ENCODE measurements at places on chromosomes 1 and 21.

DNA sequence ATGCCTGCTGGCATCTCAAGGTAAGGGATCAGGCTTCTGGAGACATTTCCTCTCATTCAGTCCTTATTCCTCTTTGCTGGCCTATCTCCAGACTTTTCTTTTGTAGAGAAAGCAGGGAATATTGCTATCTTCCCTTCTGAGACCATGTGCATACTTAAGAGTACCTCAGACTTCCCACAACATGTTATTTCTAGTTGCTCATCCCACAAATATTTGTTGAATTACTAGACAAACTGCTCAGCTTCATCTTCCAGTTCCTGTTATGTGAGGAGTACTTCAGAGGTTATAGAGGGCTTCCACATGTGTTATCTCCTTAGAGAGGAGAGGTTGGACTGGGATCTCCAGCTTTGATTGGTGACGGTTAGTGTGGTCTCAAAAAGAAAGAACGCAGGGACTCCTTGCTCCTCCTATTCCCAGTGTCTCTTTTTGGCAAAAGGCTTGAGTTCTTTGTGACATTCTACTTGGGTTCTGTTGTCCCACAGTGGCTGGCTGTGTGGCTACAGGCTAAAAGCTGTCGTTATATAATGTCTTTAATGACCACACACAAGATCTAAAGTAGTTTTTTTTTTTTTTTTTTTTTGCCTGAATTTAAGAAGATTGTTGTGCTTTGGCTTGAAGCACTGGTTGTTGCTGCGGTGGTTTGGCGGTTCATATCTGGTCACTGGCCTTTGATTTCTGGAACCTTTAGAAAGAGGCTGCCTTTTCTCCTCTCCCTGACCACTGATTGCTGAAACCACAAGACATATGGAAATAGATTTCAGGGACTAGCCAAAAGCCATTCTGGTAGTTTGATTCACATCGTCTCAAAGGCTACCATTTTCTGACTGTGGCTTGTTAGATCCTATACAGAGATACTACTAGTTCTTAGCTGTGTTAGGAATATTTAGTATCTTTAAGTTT, 78.7 kb downstream of the FGGY start:
- no peak for DNase-seq

GRCh38 chr1:201489643-201490261, 17.2 kb downstream of the CSRP1 start:
- DNase-seq, result no peak

DNA sequence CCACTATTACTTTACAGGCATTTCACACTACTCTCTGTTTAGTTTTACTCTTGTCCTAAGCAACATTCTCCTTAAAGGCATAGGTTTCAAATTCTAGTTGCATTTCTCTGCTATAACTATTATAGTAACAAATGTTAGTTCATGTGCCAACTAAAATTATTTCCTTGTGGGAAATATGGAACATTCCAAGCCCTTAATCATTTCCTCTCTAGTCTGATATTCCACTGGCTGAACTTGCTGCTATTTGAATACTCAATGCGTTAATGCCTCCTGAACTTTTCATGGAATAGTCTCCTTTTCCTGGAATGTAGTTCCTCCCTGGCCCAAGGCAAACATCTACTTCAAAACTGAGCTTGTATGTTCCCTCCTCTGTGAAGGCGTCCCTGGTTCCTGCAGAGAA, 19.3 kb upstream of the TBX19 start:
- DNase-seq, result no peak

GRCh38 chr1:18955441-18956192, 859 bp downstream of the IFFO2 start:
- peak; percentile 26 for DNase-seq

- peak; percentile 63 for DNase-seq
These were observed 57.7 kb downstream of the ATG4C start for GRCh38 chr1:62841587-62842169.

DNA sequence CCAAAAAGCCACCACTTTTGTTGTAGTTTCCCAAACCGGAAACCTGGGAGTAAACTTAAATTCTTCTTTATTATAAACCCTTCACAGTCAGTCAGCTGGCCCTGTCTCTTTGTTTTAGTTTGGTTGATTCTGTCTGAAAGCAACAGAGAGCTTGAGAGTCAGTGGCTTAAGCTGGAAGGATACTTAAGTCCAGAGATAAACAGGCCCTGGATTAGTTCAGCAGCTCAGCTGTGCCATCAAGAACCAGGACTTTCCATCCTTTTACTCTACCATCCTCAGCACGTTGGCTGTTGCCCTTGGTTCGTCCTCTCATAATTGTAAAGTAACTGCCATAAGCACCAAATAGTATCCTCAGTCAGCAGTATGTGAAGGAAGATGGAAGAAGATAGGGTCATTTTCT, 4.5 kb downstream of the DESI2 start:
- DNase-seq, result no peak

- DNase-seq, result no peak
These were observed 15.3 kb upstream of the TRNAU1AP start for GRCh38 chr1:28537457-28538199.

GRCh38 chr1:59997479-59998115, 71.0 kb upstream of the CYP2J2 start:
- no peak for DNase-seq

All from NCI-H187 (cell line).